BE2C (cell line): ENCODE measurements at places on chromosomes 4 and X.
A peak's percentile ranks its signal among the peaks of the same experiment; 100 is the strongest.

DNA sequence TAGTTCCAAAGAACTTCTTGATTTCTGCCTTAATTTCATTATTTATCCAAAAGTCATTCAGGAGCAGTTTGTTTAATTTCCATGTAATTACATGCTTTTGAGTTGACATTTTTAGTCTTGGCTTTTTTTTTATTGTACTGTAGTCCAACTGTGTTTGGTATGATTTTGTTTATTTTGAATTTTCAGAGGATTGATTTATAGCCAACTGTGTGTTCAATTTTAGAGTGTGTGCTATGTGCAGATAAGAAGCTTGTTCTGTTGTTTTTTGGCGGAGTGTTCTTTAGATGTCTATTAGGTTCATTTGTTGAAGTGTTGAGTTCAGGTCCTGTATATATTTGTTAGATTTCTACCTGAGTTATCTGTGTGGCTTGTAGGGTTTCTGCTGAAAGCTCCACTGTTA, 533.6 kb downstream of the TRAM1L1 start:
- no peak for DNase-seq

- DNase-seq: no peak
These were observed 1.1 kb downstream of the MORF4L2 start for GRCh38 chrX:103685396-103685795.

GRCh38 chr4:171983935-171984805, 171.0 kb downstream of the GALNTL6 start:
- no peak for DNase-seq

GRCh38 chrX:74259885-74260491, 44.0 kb upstream of the ZCCHC13 start:
- DNase-seq: no peak

DNA sequence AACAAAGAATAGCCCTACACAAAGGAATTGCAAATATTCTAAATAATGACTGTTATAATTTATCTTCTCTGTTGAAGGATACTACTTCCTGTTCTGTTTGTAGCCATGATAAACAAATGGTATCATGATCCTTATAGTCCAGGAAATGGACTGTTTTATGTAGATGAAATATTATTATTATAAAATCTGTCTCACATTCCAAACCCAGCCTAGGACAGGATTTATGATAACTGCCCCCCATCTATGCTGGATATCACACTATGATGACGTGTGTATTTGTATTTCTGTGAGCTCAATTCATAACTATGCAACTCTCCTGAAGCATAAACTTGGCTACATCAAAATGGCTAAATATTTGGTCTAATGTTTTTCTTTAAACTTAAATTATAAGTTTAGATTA, 21.3 kb downstream of the DMD start:
- DNase-seq: no peak

DNA sequence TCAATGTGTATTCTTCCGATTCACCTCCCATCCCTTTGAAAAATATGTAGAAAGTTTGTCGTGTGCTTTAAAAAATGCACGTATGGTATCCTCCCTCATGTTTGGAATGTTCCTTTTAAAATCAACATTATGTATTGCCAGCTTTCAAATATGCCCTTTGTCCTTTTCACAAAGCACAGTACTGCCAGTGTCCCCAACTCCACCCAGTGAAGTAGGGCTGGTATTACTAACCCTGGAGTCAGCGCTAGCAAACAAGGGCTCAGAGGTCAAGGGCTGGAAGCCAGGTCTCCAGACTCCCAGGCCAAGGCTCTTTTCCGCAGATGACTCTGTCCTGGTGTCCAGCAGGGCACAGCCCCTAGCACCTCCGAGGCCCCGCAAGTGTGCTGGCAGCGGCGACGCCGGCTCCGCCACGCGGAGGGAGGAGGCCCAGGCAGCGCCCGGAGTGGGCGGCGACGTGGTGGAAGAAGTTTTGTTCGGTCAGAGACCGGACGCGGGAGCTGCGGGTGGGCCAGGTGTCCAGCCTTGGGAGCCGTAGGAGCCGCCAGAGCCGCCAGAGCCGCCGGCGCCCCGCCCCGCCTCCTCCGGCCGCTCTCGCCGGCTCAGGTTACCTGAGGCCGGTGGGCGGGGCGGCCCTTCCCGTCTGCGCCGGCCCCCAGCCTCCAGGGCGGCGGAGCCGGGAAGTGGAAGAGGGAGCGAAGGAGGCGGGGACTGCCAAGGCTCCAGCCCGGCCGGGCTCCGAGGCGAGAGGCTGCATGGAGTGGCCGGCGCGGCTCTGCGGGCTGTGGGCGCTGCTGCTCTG, at the start of gene IL13RA1:
TSS of gene IL13RA1 (plus strand) at position 720 of the 799 bp plus-strand sequence. CDS start at position 753, 33 bp downstream.
- peak; percentile 71 for DNase-seq

- no peak for DNase-seq
These were observed 7.1 kb downstream of the SMIM9 start for GRCh38 chrX:154827194-154828015.

- DNase-seq: no peak
These were observed 7.6 kb upstream of the GUF1 start for GRCh38 chr4:44670506-44671199.

DNA sequence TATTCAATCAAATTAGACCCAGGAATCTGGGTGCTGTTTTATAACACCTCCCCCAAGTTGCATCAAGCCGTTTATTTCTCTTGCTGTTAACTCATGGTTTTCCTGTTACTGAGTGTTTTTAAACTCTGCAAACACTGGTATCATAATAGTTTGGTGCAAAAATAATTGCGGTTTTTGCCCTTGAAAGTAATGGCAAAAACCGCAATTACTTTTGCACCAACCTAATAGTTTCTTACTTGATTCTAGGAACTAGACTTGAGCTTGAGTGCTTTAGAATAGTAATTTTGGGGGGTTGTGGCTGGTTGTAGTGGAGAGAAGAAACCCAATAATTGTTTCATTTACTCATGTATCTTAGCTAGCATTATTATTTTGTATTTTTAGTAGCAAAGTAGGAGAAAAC, 156.6 kb downstream of the FHIP1A start:
- DNase-seq: no peak

- no peak for DNase-seq
These were observed 127.4 kb downstream of the LAS1L start for GRCh38 chrX:65407157-65407626.

DNA sequence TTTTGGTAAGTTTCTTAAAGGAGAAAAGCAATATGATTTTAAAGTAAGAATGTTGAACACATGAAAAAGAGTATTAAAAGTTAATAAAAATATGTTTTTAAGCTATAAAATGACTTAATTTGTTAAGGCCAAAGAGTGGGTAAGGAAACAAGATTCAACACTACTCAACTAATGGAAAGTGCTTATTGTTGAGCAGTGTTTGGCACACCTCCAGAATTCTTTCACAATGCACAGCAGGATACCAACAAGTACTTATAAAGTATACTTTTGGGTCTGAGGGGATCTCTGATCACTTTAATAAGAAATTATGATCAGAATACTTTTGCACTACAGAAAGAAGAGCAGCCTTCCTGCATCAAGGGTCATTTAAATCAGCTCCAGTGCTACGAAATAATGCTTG, 5.9 kb downstream of the LAMP2 start:
- DNase-seq: no peak

- peak; percentile 22 for DNase-seq
These were observed 16.7 kb upstream of the CXorf38 start for GRCh38 chrX:40663880-40664630.

GRCh38 chr4:138576684-138577083, 334.5 kb upstream of the SLC7A11 start:
- DNase-seq: no peak

- DNase-seq: no peak
These were observed 67.1 kb downstream of the CBR4 start for GRCh38 chr4:168942985-168943384.

GRCh38 chr4:119626420-119626819, 2.2 kb downstream of the PDE5A start:
- DNase-seq: no peak

DNA sequence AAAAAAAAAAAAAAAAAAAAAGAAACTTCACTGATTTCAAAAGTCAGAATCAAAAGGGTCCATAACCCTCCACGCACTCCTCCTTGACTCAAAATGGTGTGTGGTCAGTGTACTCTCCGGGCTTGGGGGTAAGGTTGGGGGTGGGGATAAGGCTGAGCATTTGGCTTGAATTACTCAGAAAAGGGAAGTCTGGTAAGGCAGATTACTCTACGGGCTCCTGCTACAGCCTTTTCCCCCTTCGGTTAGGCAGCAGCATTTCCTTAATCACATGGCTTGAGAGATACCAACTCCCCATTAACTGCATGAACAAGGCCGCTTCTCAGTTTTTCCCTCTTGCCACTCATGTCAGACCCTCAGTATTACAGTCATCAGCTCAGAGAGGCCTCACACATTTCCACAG, 135.4 kb upstream of the DUSP21 start:
- DNase-seq: no peak

GRCh38 chr4:41236032-41236431, 20.7 kb upstream of the UCHL1 start:
- DNase-seq: no peak

GRCh38 chr4:76905521-76905920, 7.6 kb upstream of the SOWAHB start:
- DNase-seq: no peak

DNA sequence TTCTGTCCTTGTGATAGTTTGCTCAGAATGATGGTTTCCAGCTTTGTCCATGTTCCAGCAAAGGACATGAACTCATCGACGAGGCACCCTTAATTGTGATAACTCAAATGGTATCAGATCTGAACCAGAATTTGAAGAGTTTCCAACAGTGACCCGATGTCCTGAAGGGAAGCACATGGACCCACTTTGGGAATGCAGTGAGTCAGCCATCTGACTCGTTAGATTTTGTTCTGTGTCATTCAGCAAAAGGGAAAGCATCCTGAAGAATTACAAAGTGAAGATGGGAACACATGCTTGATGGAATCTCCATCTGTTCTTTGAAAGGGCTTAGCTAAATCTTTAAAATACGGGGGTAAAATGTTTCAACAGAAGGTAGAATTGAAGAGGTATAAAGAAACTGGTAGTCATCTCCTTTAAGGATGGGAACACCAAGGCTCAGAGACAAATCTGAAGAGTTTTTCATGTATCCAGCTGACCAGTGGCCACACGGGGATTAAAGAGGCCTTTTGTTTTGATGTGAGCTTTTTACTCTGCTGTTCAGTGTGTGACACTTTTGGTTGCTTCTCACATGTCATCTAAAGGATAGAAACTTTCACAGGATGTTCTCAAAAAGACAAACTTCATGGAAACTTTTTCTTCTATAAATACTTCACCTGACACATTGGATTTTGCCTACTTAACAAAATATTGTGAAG, 393.8 kb downstream of the INPP4B start:
- no peak for DNase-seq

GRCh38 chrX:154458116-154458953, at the start of gene PLXNA3:
Gene PLXNA3 (plus strand): TSS chrX:154458281. CDS start chrX:154460184, 1,903 bp downstream.
- peak; percentile 55 for DNase-seq

GRCh38 chrX:103157496-103158316, 57.2 kb upstream of the BEX4 start:
- peak; percentile 25 for DNase-seq

GRCh38 chr4:15894921-15895916, 43.3 kb downstream of the FGFBP1 start:
- DNase-seq: no peak

- DNase-seq: no peak
These were observed 1086.4 kb upstream of the PCDH10 start for GRCh38 chr4:132062611-132063239.

GRCh38 chr4:44351069-44351468, 97.5 kb downstream of the KCTD8 start:
- no peak for DNase-seq

GRCh38 chr4:55256787-55257186, 89.3 kb upstream of the SRD5A3 start:
- DNase-seq: no peak

GRCh38 chr4:108144451-108144850, 24.3 kb downstream of the LEF1 start:
- no peak for DNase-seq

DNA sequence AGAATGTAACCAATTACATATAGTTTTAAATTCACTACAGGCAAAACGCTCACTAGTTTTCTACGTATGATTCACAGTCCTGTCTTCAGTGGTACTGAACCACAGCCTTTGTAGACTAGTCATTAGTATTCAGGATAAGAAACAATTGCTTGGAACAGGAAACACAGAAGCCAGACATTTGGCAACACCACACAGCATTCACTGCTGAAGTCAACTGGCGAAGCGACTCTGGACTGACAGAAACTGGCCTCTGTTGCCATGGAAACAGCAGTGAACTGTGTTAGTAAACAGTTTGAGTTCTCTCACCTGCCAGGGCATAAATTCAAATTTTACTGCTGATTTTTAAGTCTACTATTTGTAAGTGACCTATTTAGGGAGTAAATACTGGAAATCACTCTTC, 57.6 kb downstream of the MAPK10 start:
- peak; percentile 20 for DNase-seq

DNA sequence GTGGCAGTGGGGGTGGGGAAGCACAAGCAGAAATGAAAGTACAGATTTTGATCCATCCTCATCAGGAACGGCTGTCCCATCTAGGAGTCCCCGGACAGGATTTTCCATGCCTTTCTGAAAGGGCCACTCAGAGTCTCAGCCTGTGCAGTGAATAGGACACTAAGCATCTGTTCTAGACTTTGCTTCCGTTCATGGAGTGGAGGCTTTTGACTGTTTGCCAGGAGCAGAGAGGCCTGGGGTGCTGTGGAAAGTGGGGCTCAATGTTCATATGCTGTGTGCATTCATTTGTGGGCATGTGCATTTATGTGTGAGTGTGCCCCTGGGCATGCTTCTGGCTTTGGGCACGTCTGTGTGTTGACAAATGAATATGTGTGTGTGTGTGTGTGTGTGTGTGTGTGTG, 25.6 kb upstream of the MAMLD1 start:
- DNase-seq: no peak
